Amniotic stem cell (primary cell): ENCODE measurements at places on chromosomes 4 and X.

- DNase-seq: no peak
Observed at GRCh38 chr4:152738827-152739226, 40.7 kb downstream of the TIGD4 start.

DNA sequence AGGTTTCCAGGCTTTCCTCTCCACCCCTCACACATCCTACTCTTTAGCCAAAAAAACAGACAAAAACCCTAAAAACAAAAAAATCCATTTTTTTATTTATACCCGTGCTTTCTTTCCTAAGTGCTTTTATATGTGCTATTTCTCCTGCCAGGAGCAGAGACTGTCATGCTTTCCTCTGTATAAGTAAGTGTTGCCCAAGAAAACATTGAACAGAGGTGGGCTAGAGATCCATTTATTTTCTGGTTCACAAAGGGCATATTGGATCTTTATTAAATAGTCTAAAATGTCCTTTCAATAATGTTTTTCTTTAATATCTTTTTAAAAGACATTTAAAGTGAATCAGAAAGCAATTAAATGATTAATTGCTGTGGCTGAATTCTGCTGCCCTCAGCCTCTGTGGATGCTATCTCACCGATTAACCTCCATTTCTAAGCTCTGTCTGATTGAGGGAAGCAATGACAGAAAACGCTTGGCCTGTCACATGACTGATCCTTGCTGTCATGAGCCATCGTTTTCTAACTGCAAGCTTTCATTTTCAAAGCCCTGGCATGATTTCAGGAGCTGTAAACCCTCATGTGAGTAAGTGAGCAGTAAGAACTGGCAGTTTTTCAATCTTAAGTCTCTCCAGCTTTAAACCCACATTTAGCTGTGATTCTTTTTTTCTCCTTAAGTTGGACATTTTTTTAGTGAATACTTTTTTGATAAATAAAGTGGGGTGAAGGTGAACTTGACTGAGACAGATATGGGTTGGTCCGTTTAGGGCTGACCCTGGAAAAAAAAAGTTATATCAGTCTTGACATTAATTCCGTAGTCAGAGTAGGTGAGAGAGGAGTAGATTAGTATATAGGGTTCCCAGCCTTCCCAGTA lies 180.7 kb upstream of the PGRMC2 start:
- DNase-seq: peak; percentile 64

- DNase-seq: no peak
Observed at GRCh38 chr4:2489081-2489805, 20.3 kb downstream of the RNF4 start.

DNA sequence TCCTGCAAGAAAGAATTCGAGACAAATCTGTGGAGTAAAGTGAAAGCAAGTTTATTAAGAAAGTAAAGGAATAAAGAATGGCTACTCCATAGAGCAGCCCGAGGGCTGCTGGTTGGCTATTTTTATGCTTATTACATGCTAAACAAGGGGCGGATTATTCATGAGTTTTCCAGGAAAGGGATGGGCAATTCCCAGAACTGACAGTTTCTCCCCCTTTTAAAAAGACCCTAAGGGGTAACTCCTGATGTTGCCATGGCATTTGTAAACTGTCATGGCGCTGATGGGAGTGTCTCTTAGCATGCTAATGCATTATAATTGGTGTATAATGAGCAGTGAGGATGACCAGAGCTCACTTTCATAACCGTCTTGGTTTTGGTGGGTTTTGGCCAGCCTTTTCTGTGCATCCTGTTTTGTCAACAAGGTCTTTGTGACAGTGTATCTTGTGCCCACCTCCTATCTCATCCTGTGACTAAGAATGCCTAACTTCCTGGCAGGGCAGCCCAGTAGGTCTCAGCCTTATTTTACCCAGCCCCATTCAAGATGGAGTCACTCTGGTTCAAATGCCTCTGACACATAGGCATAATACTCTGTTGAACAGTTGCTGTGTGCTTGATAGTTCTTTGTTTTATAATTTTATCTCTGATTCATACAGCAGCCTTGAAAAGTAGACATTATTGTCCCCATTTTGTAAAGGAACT lies 25.8 kb downstream of the GAB1 start:
- DNase-seq: no peak

GRCh38 chr4:105135785-105136184 lies 10.9 kb upstream of the TET2 start:
- no peak for DNase-seq

DNA sequence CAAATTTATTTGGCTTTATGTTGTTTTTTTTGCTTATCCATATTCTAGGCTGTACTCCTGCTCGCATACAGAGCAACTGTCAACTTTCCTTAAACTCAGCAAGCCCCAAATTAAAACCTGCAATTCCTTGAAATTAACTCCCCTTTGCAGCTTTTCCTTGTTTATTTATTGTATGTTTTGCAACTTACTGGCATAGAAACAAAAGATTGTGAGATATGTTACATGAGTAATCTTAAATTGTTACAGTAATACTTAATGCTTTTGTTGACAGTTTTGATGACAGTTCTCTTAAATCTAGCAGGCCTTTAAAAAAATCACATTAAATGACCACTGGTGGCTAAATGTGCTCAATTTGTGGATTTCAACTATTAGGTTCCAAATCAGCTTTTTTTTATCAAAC lies 4.5 kb downstream of the DDX3X start:
- DNase-seq: no peak

DNA sequence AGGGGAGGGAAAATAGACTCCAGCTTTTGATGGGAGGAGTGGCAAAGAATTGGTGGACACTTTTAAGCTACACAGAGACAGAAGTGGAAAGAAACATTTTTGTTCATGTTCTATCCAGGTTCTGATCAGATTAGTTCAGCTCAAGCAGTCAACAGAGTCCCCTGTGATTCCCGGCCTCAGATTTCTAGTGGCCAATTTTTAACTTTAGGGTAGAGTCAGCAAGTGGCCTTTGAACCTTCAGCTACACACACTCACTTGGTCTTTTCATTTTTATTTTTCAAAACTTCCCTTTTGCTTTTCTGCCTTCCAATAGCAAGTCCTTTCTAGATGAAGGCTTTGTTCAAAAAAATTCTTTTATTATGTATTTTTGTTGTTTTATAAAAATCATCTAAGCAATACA lies 169.2 kb upstream of the RPS6KA3 start:
- DNase-seq: no peak

DNA sequence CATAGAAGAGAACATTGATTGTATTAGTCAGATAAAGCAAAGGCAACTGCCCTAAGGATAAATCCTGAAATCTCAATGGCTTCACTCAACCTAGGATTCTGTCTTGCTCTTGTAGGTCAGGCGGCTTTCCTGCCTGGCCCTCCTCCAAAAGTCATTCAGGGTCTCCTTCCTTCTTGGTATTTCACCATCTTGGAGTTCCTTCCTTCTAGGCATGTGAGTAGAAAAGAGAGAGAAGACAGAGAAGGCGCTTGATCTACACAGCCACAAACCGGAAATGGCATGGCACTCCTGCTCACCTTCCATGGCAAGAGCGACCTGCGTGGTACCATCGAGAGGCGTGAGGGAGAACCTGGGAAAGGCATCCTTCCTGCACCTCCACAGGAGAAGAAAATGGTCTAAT lies 45.3 kb upstream of the HELT start:
- DNase-seq: no peak

DNA sequence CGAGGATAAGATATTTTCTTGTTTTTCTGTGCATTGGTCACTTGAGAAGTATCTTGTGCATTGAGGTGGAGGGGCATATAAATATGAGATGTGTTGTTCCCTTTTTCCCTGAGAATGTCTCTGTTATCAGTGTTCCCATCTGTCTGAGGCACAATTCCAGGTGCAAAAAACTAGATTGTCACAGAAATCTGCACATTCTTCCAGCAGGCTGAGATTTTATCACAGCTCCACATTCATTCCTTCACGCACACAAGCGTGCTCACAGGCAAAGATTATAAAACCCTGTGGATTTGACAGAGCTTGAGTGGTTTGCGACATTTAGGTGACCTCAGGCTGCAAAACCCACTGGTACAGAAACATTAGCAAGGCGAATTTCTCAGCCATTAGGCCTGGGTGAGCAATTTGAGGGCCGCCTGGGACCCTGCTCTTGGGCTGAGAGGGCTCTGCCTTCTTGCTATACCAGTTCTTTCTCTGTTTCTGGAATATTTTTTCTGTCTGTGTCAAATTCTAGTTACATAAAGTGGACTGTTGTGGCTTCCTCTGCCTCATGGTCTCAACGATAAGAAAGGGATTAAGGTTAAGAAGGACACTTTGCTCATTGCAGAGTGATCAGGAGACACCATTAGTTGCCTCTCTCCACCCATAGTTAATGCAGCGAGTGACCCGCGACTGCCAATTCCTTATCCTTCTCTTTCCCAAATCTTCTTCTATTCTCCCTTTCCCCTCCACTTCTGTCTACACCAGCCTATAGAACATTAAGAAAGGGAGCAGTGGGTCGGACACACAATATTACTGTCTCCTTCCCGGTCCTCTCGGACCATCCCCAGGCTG lies 86.7 kb upstream of the C1QTNF7 start:
- DNase-seq: no peak

GRCh38 chr4:76016393-76016792 lies 6.9 kb downstream of the CXCL10 start:
- no peak for DNase-seq

- DNase-seq: no peak
Observed at GRCh38 chr4:2303686-2304320, 41.9 kb upstream of the MXD4 start.

DNA sequence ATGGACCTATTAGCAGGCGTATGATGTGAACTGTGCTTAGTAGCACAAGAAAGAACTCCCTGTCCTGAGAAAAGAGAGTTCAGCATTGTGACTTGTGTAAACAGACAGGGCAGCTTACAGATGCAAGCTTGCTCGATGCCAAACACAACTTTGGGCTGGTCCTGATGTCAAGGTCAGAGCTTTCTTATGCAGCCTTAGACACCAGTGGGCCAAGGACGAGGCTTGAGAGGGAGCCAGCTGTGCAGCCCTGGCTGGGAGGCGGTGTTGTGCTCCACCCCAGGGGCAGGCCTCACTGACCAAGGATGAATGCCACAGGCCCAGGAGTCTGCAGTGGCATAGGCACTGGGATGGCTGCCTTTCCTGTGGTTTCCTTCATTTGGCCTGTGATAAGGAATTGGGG lies 35.4 kb downstream of the JADE1 start:
- DNase-seq: no peak

- no peak for DNase-seq
Observed at GRCh38 chr4:109419679-109420078, 13.9 kb upstream of the SEC24B start.

GRCh38 chrX:115400960-115401359 lies 111.4 kb downstream of the LUZP4 start:
- no peak for DNase-seq

DNA sequence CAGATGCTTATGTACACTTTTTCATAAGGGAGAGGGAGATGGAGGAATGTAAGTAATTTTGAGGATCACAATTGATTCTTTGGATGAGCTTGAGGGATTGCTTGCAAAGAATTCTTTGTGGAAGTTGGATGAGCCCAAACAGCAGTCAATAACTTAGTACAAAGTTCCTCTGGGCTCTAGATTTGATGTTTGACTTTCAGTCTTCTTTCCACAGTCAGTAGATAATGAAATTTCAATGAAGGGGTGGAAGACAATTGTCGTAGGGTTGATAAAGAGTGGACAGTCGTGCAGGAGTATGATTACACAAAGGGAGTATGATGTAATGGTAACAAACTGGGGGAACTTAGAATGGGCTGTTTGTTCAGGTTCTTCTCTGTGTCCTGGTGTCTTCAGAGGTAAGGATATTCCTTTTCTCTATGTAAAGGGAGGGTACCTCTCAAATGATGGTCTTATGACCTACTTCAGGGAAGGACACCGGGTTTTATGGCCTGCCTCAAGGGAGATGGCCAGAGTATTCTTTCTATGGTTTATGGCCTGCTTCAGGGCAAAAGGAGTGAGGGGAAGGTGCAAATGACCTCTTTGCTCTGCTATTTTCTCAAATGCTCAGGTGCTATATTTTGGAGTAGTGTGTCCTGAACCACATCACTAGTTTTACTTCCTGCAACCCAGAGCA lies 1.7 kb upstream of the ABRAXAS1 start:
- DNase-seq: no peak

- no peak for DNase-seq
Observed at GRCh38 chr4:17884063-17884462, 73.3 kb downstream of the NCAPG start.

- DNase-seq: no peak
Observed at GRCh38 chr4:4639370-4639769, 97.5 kb upstream of the STX18 start.

DNA sequence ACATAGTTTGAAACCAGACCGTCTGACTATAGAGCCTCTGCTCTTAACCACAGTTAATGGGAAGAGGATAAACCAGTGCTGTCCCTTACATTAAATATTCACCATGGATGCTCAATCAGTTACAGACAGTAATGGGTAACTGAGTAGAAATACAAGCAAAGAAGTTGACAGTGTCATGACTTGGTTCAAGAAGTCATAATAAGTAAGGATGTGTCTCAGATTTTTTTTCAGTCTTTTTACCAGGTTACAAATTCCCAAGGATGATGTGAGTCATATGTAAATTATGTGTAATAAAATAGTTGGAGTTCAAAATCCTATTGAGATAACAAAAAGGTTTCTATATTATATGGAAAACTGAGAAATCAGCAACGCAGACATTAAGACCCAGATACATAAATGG lies 31.1 kb downstream of the ZCCHC4 start:
- DNase-seq: no peak

DNA sequence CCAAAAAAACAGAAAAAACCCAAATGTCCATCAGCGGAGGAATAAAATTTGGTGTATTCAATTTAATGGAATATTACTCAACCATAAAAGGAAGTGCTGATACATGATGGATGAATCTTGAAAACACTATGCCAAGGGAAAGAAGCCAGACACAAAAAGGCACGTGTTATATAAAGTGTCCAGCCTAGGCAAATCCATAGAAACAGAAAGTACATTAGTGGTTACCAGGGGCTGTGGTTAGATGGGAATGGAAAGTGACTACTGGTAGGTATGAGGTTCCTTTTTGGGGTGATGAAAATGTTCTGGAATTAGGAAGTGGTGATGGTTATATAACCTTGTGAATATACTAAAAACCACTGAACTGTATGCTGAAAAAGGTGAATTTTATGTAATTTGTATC lies 3.5 kb upstream of the CDKL2 start:
- no peak for DNase-seq

DNA sequence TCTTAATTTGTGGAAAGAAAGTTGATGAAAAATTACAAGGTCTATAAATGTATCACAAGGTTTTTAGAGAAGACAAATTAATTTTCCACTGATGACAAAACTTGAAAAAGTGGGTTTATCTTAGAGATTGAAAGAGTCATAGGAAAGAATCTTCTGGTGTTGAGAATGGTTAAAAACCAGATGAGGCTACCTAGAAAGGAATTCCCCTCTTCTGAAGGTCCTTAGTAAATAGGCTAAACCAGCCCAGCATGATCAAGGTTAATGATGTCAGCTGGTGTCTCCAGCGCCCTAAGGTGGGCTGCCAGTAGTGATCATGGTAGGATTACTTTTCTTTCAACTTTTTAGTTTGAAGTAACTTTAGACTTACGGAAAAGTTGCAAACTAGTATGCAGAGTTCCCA lies 71.8 kb upstream of the PGRMC2 start:
- DNase-seq: no peak
